ENCODE measurements at places on chromosomes 3 and 15.

- DNase-seq = no peak
These were observed 324.0 kb downstream of the GAP43 start for GRCh38 chr3:115947325-115947724.

DNA sequence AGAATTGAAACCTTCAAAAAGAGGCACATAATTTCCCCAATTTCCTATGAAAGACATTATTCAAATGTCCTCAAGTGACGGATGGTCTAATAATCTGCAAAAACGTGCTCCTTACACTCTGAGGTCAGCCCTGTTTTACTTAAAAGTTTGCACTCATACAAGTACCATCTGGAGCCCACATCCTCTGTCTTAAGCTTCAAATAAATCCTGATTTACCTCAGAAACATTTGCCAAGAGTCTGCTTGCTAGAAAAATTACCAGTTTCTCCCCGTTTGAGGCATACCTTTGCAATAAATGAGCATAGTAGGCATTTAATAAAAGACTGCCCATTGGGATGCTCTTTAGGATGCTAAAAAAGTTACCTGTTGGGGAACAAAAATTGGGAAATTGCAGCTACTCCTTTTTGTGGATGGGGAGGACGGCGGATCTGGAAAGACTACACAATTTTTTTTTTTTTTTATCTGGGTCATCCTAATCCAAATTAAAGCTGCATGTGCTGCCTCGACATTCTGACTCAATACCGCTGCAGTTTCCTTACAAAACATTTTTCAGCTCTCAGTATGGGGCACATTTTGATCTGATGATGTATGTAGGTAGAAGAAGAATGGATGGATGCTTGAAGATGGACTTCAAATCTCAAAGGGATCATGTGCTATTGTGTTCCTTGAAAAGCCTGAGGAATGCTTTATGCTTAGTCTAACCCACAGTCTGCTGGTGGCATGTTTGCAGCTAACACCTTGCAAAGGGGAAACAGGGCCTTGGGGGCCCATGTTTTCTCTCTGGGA lies 233.7 kb upstream of the ADAMTS9 start:
- no peak for DNase-seq

- peak; percentile 19 for DNase-seq
These were observed 51.0 kb downstream of the CCDC54 start for GRCh38 chr3:107428051-107428858.

GRCh38 chr3:165712382-165712781 lies 124.8 kb downstream of the BCHE start:
- no peak for DNase-seq

GRCh38 chr3:140207541-140207940 lies 272.6 kb downstream of the CLSTN2 start:
- no peak for DNase-seq

DNA sequence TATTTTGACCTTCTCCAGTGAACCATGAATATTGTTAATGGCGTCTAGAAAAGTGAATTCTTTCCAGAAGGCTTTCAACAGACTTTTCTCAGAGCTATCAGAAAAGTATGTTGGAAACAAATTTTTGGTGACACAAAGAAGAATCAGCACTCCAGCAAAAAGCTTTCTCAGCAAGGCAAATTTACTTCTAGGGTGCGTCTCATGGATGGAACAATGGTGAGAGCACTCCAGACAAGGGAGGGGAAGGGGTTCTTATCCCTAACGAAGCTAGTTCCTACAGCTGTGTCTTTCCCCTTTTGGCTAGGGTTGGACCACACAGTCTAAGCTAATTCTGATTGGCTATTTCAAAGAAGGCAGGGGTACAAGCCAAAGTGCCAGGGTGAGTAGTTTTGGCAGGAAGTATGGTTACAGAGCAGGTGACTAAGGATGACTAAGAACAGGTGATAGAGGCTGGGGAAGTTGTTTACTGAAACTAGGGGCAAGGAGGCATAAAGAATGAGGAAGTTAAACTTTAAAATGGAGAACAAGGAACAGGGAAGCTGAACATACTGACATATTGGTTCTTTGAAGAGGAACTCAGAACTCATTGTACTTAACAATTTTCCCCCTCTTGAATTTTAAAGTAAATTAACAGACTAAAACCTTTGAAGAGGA lies 959.8 kb downstream of the NAALADL2 start:
- DNase-seq = no peak

DNA sequence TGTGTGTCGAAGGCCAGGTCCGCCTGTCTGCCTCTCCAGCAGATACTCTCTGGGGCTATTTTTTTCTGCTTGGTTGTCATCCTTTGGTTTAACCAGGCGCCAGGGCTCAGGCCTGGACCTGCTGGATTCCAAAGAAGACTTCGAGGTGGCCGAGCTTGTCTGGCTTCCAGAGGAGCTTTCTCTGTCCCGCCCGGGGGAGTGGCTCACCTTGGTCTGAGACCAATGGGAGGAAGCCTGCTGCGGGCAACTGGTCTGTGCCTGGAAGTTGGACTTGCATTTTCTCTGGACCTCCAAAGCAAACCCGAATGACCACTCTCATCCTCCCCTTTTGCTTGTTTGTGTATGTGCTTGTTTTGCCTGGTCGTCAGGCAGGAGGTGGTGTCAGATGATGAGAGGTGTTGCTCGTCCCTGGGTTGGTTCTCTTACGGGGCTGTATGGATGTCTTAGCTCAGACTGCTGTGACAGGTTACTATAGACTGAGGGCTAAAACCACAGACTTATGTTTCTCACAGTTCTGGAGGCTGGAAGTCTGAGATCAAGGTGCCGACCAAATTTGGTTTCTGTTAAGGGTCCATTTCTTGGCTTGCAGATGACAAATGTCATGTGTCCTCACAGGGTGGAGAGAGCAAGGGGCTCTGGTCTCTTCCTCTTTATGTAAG lies 19.3 kb downstream of the IGF1R start:
- no peak for DNase-seq

DNA sequence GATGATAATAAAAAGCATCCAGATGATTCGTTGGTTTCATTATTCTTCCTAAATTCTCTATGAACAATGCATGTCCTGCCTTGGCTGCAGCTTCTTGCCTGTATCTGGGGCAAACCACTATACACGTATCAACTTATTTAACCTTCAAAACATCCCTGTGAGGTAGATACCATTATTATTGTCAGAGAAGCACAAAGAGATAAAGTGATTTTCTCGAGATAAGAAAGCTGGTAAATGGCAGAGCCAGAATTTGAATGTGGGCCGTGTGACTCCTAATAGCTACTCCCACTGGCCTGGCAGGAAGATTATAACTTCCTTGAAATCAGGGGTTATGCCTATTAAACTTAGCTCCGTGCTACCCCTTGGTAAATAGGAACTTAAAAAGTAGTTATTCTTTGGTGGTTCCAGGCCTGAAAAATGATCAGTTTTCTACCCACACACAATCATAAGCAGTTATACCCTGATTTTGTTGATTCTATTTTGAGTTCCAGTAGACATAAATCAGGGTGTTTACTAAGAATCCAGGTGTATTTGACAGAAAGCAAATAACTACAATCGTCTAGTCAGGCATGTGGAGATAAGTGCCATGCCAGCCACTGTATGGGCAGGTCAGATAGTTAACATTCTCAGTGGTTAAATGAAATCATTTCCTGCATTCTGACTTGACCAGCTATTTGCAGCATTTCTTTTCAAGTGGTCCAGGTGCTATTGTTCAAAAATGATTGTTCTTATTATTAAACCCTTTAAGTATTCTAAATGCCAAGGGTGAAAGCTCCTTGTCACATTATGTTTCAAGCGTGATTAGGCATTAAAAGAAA lies 99.2 kb upstream of the LRRN1 start:
- DNase-seq = no peak

GRCh38 chr15:101156509-101157159 lies 95.2 kb downstream of the CHSY1 start:
- DNase-seq = no peak

- peak; percentile 68 for DNase-seq
These were observed 91.5 kb upstream of the CHD2 start for GRCh38 chr15:92808598-92809063.

GRCh38 chr15:52405856-52406255 lies 110.3 kb upstream of the MYO5C start:
- DNase-seq = no peak

GRCh38 chr3:100257586-100257985 lies 3.2 kb upstream of the TBC1D23 start:
- DNase-seq = no peak

DNA sequence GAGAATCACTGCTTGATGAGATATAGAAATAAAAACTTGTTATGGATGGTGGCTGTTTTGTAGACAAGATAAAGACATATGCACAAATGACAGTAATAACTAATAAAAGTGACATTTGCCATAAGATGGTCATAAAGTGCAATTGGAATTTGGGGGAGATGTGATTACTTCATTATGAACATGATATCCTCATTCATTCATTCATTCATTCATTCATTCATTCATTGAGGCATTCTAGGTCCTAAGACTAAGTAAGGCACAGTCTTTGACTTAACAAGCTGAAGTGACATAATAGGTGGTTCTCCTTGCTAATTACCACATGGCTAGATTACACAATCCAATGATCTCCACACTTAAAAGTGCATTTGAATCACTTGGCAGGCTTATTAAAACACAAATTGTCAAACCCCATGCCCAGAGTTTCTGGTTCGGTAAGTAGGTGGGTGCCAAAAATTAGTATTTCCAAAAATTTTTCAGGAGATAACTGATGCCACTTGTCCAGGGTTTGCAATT lies 18.9 kb downstream of the RAP2B start:
- no peak for DNase-seq

GRCh38 chr3:123374016-123374415 lies 74.9 kb downstream of the ADCY5 start:
- no peak for DNase-seq

DNA sequence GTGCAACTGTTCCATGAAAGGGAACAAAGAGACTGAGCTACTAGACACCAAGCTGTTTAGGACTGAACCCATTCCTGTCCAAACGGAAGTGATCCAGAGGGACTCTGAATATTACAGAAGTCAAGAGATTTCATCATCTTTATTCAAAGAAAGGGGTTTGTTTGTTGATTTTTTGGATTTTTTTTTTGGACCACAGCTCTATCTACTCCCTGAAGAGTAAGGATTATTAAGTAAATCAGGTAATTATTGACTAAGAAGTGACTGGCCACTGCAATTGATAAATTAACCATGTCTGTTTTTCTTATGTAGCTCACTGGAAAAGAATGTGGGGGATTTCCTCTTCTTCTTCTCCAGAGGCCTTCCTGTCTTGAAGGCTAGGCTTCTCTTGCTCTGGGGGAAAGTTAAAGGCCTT lies 146.6 kb upstream of the TPM1 start:
- no peak for DNase-seq

- DNase-seq = no peak
These were observed 58.7 kb upstream of the ACAN start for GRCh38 chr15:88744548-88745020.

DNA sequence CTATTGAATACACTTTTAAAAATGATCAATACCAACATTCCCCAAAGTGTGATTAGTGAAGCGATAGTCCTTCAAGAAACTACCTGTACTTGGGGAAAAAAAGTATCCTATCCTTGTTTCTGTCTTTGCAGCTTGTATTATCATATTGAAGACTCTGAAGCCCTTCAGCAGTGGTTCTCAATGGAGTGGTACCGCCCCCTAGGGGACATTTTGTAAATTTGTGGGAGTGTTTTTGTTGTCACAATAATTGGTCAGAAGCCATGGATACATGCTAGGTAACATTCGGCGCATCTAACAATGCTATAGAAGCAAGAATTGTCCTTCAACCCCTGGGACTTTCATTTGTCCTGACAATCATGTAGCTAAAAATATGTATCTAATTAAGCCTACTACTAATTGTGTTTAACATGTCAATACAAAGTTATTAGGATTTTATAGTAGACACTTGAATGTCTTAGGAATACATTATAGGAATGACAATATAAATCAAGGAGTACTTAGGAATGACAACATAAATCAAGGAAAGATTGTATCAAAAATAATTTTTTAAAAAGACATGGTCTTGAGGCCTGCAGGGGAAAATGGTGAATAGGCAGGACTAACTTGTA lies 53.7 kb downstream of the NMD3 start:
- DNase-seq = peak; percentile 23

DNA sequence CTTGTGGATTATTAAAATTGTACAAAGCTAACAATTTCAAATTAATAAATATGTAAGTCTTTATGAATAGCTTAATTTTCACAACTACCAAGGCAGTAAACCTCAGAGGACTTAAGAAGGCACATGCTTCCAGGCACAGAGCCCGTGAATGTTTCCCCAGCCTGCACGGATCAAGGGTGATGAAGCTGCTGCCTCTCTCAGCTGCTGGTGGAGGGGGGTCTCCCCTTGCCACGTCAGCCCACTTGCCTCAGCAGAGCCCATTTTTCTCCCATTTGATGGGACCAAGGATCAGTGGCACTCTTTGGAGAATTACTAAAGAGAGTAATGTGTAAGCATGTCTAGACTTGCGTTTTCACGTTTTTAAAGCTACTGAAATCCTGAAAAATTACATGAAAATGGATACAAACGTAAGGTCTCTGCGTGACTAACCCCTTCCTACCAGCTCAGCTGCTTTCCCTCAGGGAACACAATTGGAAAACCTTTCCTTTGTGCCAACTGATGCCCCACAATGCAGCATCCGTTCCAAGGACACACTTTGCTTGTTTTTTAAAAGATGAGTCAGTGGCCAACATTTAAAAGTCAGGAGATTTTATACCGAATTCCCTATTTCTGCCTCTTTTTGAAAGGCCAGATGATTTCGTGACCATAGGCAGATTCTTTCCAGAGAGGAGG lies 494.1 kb downstream of the GABRG3 start:
- no peak for DNase-seq

- DNase-seq = no peak
These were observed 1.1 kb upstream of the CFAP100 start for GRCh38 chr3:126393563-126393962.

DNA sequence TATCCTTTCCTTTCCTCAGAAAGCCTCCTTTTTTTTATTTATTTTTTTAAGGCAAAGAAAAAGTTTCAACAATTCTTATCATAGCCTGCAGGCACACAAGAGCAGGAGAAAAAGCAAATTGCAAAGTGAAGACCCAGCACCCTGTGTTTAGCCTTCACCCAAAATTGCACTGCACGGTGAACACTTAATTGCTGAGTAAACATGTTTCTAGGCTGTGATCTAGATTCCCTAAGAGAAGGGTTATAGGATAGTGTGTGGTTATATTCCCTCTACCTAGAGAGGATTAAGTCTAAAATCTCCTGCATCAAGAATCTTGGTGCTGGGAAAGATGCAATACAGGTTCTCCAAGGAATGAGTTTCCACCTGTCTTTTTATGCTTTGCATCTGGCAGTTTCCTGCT lies 70.2 kb upstream of the BFSP2 start:
- DNase-seq = no peak

DNA sequence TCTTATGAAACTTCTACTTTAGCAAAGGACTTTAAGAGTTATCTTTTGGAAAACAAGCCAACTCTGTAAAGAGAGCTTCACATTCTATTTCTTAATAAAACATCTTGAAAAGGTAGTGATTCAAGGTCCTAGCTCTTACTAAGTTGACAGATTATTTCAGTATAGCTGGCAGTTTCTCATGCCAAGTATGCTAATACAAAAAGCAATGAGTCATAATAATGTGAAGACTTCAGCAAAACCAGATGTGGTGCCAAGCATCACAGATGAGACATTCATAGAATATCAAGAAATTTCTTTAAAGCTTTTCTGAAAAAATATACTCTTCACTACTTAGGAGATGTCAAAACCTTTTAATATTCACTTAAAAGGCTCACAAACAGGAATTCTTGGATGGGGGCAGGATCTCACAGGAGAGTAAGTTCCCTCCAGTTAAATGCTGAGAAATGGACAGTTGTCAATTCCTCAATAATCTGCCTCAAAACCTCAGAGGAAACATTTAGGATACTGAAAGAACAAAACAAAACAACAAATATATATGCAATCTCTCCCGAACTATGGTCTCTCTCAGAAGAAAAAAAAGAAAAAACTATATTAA lies 45.6 kb downstream of the DCBLD2 start:
- DNase-seq = no peak

GRCh38 chr15:64013179-64014062 lies 32.9 kb downstream of the DAPK2 start:
- peak; percentile 43 for DNase-seq
